ENCODE measurements at places on chromosomes 3 and 15. TPM values are rescaled to one million over a fixed set of nuclear protein-coding genes. Genes with fewer than 3 reads are reported as not detected.

The DPPA2 gene
- not detected for total RNA-seq

The SLC22A14 gene
- not detected for total RNA-seq

The MESP2 gene
- total RNA-seq = not detected

The ABHD17C gene
- total RNA-seq = 1.3 TPM

The CNTN4 gene
- total RNA-seq = not detected

The TMEM108 gene
- total RNA-seq = not detected

The ITIH4 gene
- not detected for total RNA-seq

- no peak for DNase-seq
These were observed 33.1 kb downstream of the KLHL25 start for GRCh38 chr15:85761635-85762034.

DNA sequence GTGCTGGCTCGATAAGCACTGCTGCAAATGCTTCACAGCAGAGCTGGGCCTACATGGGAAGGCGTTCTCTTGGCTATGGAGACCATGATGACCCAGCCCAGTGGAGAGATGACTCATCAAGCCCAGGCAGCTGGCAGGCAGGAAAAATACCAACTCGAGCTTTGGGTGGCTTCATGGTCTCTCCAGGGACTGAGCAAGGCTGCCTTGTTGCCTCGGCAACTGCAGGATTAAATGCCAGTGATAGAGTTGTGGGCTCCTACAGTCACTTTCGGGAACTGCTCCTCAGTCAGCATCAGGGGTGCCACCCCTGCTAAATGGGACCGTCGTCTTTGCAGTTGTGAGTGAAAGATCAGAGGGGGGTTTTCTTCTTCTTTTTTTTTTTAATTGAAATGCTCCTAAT is 54.6 kb upstream of the MYZAP start:
- DNase-seq = peak; percentile 44

GRCh38 chr15:69593981-69594966 is 141.7 kb downstream of the RPLP1 start:
- DNase-seq = no peak

DNA sequence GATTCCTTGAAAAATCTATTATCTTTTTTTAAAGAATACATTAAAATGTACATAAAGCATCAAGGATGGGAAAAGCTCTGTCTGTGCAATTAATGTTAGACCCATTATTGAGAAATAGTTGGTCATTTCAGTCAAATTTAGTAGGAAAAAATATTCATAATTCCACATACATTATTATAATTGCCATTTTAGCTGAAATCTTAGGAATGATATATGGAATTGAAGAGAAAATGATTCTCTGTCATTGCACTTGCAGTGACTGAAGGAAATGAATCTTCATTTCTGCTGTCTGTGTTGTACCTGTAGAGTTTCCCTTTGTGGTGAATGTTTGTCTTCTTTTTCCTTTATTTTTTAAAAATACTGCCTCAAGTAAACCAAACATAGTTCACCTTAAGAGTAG is 473.9 kb downstream of the C3orf38 start:
- DNase-seq = no peak

GRCh38 chr3:187795207-187795960 is 50.1 kb upstream of the BCL6 start:
- DNase-seq = no peak

DNA sequence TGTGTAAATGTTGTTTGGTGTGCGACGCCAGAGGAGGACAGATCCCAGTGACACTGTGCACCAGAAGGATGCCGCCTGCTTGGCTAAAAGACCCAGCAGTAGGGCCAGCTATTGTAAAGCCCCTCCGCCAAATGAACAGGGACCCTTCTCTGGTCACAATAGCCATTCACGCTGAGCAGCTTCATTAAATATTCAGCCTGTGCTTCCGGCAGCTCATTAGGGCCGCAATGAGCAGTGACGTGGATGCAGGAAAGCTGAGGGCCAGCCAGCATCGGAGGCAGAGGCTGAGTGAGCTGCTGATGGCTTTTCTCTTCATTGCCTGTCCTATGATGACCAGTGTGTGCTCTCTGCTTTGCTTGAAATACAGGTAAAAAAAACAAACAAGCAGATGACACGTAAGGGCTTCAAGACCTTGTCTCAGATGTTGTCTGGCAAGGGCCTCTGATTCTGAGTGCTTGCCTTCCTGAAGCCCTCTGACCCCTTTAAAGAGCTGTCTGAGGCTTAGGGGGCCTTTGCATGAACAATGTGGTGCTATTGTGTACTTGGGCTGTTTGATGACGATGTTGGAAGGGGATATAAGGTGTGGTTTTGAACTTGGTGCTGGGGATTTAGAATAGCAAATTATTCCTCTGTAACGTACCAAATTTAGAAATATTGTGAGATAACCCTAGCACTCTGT is 130.4 kb downstream of the FEZF2 start:
- DNase-seq = no peak

DNA sequence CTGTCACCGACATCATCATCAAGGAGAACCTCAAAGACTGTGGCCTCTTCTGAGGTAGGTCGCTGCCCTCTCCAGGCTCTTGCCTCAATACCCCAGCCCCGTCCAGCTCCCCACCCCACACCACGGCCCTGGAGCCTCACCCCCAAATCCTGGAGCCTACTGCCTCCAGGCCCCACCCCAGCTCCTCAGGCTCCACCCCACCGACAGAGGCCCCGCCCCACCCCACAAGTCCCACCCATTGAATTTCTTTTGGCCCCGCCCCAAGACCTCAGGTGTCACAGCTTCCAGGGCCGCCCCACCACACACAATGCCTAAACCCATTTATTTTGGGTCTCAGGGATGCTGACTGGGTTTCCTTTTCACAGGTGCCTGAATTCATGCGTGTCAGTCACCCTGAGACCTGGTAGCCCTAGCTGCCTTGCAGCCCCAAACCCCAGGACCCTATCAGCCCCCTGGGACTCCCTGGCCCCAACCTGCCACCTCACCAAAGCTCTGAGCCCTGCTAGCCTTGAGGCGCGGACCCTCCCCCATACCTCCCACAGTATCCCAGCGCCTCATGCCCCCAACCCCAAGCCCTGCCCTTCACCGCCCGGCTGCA is 3.6 kb downstream of the GNAT1 start:
- no peak for DNase-seq

DNA sequence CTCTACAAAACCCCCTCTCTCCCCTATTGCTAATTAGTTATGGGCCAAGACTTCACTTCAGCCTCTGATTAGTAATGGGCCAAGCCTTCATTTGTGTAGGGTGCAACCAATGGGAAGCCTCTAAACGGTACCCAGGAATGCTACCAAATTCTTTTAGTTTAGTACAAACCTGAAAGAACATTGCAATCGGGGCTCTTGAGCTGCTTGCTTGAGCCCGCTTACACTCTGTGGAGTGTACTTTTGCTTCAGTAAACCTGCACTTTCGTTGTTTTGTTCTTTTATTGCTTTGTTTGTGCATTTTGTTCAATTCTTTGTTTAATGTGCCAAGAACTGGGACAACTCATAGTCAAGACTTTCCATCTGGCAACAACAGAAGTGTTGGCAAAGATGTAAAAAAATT is 26.2 kb downstream of the DNAAF4 start:
- no peak for DNase-seq

DNA sequence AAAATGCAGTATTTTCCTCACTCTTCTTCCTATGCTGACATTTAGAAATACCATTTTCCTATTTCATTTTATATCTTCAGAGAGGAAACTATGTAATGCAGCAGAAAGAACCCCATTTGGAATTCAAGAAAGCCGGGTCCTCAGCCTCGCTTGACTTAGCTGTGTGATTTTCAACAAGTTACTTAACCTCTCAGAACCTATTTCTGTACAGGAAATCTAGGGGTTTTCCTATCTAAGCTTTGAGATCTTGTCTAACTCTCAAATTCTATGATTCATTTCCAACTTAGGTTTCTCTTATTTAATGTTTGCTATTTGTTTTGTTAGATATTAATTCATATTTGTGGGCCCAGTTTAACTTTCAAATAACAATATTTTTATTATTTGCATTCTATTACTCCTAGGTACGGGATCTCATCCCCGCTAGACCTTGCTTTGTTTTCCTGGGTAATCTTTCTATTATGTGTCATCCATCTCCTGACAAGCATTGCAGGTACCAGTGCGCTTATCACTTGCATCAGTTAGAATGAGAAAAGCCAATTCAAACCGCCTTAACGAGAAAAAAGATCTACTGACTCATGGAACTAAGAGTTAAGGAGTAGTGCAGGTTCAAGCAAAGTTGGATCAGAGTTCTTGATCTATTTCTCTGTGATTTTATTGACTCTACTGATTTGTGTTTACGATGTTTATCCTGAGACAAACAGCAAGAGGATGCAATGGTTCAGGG is 70.6 kb upstream of the BHLHE40 start:
- DNase-seq = no peak

DNA sequence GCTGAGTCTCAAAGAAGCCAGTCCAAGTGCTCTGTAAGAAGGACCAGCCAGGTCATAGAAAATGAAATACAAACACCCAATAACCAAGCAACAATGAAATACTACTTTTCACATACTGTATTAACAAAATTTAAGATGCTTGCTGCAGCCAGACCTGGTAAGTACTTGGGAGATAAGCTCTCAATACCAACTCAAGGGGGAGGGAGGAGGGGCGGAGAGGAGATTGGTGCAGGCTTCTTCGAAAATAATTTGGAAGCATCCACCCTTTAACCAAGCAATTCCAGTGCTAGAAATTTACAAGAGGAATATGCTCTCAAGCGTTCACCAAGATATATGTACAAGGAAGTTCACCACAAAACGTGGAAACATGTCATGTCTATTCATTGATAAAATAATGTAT is 7.6 kb upstream of the LRRC2 start:
- no peak for DNase-seq

- DNase-seq = no peak
These were observed 73.1 kb downstream of the TFG start for GRCh38 chr3:100782348-100782747.

DNA sequence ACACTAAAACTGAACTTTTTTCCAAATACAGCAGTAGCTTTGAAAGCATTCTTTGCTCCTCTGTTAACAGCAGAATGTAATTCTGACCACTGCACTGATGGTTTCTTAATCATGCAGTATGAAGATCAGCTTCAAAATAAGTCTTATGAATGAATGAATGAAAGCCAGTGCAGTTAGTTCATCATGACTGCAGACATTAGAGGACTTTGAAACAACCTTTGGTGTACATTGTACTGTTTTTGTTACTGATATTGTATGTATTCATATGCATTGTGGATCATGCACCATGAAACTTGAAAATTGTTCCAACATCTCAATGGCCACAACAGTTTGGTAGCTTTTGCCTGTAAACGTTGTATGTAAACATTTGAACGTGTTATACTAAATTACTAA is 1.3 kb upstream of the TNIK start:
- no peak for DNase-seq

- DNase-seq = no peak
These were observed 121.7 kb upstream of the CFAP20DC start for GRCh38 chr3:59171491-59171890.

DNA sequence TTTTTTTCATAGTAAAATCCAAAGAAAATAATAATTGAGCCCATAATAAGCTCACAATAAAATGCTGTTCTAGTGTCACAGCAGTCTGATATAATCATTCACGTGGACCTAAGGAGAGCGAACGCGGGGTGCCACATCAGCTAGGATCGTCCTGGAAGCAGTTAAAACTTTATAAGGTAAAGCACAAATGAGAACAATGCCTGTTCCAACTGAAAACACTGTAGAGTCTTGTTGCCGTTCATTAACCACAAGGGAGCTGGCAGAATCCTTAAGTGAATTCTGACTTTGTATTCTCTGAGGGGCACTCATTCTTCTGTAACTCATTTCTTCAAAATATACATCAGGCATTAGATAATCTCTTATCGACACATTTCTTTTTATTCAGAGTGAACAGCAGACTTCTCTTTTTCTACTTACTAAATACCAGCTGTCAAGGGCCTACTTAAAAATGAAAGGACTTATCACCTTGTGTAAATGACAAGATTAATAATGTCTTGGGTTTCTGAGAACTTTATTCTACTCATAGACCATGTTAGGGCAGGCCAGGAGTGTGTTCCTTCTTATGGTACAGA is 524.6 kb downstream of the MECOM start:
- DNase-seq = no peak

GRCh38 chr3:63441262-63441661 is 163.2 kb downstream of the SYNPR start:
- DNase-seq = no peak

GRCh38 chr3:194392576-194392975 is 6.5 kb downstream of the GP5 start:
- DNase-seq = no peak

- DNase-seq = no peak
These were observed 336.0 kb upstream of the KCNH8 start for GRCh38 chr3:18812316-18812715.

GRCh38 chr15:33048255-33048654 is 146.3 kb downstream of the FMN1 start:
- no peak for DNase-seq

DNA sequence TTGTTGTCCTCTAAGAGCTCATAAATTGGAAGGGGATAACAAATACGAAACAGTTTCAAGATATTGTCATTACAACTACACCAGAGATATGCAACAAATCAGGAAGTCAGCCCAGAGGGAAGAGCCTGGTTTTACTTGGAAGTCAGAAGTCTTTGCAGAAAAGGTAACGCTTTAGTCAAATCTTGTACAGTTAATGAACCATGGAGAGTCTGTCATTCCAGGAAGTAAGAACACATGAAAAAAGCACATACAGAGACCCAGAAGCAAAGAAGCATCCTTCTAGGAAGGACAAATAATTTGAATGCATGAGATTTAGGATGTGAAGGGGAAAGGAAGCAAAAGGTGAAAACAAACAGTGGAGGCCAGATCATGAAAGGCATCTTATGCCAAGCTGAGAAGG is 19.6 kb downstream of the DYNC1LI1 start:
- no peak for DNase-seq

GRCh38 chr3:197511853-197512635 is 43.7 kb downstream of the BDH1 start:
- no peak for DNase-seq

- no peak for DNase-seq
These were observed 103.0 kb upstream of the SLC24A5 start for GRCh38 chr15:48017747-48018146.

- peak; percentile 38 for DNase-seq
These were observed 3.4 kb downstream of the RNU6-1 start for GRCh38 chr15:67836477-67836876.

DNA sequence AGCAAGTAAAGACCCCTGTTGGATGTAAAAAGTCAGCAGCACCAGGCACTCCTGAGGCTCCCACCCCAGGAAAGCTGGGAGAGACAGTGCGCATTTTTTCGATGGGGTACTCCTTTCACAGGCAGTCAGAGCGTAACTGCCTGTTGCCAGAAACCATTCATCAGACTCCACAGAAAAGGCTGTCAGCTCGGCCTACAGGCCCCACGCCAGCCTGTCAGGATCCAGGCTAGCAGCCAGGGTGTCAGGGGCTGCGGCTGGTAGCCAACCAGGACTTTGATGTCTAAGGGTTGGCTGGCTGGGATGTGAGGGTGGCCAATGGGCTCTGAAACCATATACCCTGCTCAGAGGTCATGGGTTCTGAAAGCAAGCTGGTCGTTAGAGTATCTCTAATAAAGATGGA is 164.5 kb downstream of the WNT5A start:
- no peak for DNase-seq

All from SJSA1 (cell line).